ENCODE measurements at places on chromosomes 7 and 10. TPM values are rescaled to one million over a fixed set of nuclear protein-coding genes. Genes with fewer than 3 reads are reported as not detected.

AS3MT gene
- polyA plus RNA-seq, result 16.8 TPM

ADGRA1 gene
- 7.4 TPM for polyA plus RNA-seq

VWA2 gene
- 8.3 TPM for polyA plus RNA-seq

NEURL1 gene
- 71.6 TPM for polyA plus RNA-seq

CYP3A4 gene
- not detected for polyA plus RNA-seq

FKBP9 gene
- polyA plus RNA-seq, result 36.1 TPM
